ENCODE measurements at places on chromosomes 4 and X. TPM values are rescaled to one million over a fixed set of nuclear protein-coding genes. Genes with fewer than 3 reads are reported as not detected.
A peak's percentile ranks its signal among the peaks of the same experiment; 100 is the strongest.

DNA sequence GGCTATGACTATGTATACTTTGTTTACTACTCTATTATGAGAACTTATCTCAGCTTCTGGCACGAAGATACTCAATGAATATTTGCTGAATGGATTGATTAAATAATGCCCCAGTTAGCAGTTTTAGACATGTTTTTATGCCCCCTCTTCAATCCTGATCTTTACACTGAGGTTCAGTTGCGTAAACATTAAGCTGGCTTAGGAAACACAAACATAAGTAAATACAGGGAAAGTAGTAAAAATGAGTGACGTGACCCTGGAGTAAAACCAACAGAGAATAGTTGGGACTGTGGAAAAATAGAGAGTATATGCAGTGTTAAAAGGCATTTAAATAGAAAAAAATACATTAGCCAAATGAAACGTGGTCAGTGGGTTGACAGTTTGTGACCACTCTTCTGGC lies 387.0 kb upstream of the ACTRT1 start:
- DNase-seq, result no peak

DNA sequence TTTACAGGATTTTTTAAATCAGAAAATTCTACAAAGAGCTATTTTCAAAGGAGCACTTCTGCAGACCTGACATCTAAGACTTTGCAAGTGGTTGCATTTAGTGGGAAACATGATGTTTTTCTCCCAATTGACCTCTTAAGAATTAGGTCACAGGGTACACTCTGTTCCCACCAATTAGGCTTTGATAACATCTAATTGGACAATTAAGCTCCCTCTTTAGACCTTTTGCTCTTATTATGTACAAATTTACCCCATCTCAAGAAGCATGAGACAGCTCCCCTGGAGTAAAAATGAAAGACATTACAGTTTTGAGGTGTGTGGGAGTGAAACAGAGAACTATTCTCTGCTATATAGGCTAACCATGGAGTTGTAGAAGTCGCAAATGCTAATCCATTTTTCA lies 31.8 kb upstream of the AGA start:
- no peak for DNase-seq

DNA sequence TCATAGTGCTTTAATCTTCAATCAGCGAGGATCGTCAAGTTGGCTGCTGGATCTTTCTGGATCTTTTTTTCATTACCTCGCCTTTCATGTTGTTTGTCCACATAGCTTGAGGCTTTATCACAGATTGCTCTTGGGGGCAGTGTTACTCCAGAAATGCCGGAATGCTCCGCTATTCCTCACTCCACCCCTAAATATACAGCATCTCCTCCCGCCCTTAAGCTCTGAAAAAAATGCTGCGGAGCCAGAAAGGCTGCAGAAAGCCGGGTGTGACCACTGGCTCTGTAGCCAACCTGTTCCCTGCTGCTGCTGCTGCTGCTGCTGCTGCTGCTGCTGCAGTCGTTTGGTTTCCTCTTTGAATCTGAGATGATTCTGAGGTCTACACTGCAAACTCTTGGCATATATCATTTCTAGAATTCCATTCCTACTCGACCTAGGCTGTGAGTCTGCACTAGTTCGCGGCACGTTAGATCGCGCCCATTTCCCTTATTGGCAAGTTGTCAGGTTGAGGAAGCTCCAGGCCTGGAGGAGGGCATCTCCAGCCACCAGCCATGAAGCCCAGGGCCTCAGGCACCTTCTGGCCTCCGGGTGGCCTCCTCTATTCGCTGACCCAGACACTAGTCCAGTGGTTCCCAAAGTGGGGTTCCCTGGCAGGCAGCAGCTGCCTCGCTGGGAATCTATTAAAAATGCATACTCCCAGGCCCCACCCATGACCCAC lies 34.2 kb downstream of the WDR13 start:
- peak; percentile 75 for DNase-seq

DNA sequence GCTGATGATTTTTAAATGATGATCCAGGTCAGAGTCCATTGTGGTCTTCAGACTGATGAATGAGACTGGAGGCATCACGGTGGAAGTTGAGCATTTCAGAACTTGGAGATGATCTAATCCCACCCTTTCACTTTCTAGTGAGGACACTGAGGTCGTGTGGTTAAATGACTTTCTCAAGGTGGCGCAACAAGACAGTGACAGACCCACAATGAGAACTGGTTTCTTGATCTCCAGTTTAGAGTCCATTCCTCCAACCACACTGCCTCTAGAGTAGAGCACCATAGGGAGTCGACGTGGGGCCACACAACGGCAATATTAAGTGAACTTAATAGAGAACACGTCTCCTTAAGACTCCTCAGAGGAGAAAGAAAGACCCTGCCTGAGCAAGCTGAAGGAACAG lies 381.0 kb downstream of the UNC5C start:
- no peak for DNase-seq

PABPC4L gene
- 0.47 TPM for total RNA-seq

MAGEA9 gene
- total RNA-seq, result not detected

MID1 gene
- 9.2 TPM for total RNA-seq

DNA sequence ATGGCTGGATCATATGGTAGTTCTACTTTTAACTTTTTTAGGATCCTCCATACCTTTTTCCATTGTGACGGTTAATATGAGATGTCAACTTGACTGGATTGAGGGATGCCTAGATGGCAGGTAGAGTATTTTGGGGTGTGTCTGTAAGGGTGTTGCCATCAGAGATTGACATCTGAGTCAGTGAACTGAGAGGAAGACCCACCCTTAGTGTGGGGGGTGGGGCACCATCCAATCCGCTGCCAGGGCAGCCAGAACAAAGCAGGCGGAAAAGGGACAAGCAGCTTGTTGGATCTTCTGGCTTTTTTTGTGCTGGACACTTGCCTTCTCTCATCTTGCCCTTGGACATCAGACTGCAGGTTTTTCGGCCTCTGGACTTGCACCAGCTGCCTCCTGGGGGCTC lies 168.5 kb upstream of the CXCL13 start:
- DNase-seq, result no peak

GRCh38 chrX:154327038-154327820 lies 31.6 kb downstream of the TKTL1 start:
- no peak for DNase-seq

DNA sequence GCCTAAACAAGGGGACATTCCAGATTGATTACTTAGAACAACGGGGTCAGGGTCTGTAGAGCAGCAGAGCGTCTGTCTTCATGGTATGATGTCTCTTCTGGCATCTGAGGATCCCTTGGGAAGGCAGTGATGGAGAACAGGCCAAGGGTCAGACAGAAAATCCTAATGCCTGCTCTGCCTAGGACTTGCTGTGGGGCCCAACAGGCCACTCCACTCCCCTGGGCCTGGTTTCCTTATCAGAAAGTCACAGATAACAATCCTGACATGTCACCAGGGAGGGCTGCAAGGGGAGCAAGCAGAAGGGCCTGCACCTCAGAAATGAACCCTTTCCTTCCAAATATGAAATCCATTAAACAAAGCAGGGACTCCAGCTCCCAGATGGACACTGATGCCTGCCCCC lies 21.4 kb upstream of the ARHGAP6 start:
- no peak for DNase-seq

GRCh38 chrX:144566592-144566991 lies 680.7 kb upstream of the SPANXN1 start:
- peak; percentile 18 for DNase-seq

GRCh38 chrX:15854080-15854655 lies 445 bp downstream of the AP1S2 start:
- DNase-seq, result peak; percentile 62

NIPAL1 gene
- 0.83 TPM for total RNA-seq

GRCh38 chr4:176805155-176805554 lies 12.4 kb upstream of the VEGFC start:
- no peak for DNase-seq

SULT1B1 gene
- 0.10 TPM for total RNA-seq

GRCh38 chrX:119095936-119096335 lies 23.1 kb downstream of the CT47C1 start:
- no peak for DNase-seq

- DNase-seq, result no peak
Observed at GRCh38 chr4:27830251-27830650, 969.6 kb downstream of the STIM2 start.

DNA sequence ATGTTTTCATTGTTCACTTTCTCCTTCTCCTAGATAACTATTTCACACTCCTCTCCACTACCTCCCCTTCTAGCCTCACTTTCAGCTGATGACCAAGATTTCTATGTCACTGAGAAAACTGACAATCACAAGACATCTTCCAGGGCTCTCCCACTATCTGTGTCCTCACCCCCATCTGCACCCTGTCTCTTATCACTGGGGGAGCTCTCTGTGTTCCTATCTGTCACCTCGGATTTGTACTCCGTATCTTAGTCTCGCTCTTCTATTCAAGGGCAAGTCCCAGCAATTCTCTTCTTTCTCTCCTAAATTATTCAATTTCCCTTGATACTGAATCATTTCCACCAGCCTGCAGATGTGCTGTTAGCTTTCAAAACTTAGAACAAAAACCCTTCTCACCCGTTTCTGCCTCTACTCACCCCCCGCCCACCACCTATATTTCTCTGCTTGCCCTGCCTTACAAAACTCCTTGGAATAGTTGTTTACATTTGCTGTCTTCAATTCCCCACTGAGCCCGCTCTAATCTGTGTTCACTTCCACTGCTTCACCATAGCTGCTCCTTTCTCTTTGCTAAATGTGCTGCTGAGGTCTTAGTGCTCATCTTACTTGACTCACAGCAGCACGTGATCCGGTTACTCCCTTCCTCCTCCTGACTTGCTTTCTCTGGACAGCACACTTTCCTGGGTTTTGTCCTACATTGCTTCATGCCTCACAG lies 293.2 kb downstream of the UNC5C start:
- no peak for DNase-seq

ABLIM2 gene
- 7.5 TPM for total RNA-seq

- no peak for DNase-seq
Observed at GRCh38 chr4:40255393-40256281, 58.8 kb downstream of the RHOH start.

FGA gene
- total RNA-seq, result not detected

- no peak for DNase-seq
Observed at GRCh38 chrX:101551380-101551767, 1.0 kb downstream of the ARMCX1 start.

TTC29 gene
- total RNA-seq, result 0.44 TPM
